T-helper 1 cell (primary cell): ENCODE measurements at places on chromosomes 12 and 14.
A peak's percentile ranks its signal among the peaks of the same experiment; 100 is the strongest.

- DNase-seq: no peak
Observed at GRCh38 chr12:53498235-53498630, 1.0 kb downstream of the MAP3K12 start.

GRCh38 chr14:65229748-65230728, 127.7 kb upstream of the MAX start:
- peak; percentile 18 for DNase-seq

DNA sequence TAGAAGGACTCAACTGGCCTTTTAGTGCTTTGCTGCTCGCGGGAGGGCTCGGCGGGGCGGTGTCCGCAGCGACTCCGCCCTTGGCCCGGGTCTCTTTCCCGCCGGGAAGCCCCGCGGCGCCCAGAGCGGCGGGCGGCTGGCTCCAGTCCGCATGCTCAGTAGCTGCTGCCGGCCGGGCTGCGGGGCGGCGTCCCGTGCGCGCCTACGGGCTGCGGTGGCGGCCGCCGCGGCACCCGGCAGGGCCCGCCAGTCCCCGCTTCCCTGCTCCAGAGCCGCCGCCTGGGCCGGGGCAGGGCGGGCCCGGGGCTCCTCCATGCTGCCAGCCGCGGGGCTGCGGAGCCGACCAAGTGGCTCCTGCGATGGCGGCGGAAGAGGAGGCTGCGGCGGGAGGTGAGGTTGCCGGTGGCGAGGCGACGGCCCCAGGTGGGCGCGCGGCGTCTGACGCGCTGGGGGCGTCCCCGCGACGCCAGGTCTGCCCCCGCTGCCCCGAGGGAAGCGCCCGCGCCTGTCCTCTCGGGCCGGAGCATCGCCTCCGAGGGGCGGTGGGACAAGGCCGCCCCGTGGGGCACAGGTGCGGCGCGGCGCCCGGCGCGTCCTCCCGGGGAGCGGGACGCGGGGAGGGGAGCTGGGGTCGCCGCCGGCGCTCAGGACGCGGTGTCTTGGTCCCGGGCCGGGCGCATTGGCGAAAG, at the start of gene BMAL2:
BMAL2 (plus strand) TSS at position 123 of the 689 bp plus-strand sequence; CDS start at position 360, 237 bp downstream.
- peak; percentile 13 for DNase-seq

GRCh38 chr14:101408077-101408831, 153.0 kb upstream of the DIO3 start:
- DNase-seq: no peak

- DNase-seq: no peak
Observed at GRCh38 chr12:55942577-55943136, 11.7 kb downstream of the DGKA start.

GRCh38 chr12:17342381-17342961, 736.5 kb upstream of the LMO3 start:
- DNase-seq: no peak

- DNase-seq: no peak
Observed at GRCh38 chr12:59833408-59833807, 237.6 kb downstream of the SLC16A7 start.

DNA sequence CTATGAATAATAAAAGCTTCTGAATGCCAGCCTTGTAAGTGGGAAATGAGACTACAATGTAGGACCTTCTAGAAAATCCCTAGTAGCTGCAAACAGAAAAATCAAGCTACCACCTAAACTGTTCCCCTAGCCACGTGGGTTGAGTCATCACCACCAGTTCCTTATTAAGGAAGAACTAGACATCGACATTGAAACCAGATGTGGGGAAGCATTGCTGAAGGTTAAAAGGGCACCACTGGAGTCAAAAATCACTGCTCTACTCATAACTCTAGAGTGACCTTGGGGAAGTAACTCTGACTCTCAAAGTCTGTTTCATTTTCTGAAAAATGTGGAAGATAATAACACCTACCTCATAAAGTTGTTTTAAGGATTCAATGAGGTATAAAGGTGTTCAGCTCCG, 9.4 kb upstream of the CNIH1 start:
- DNase-seq: no peak

DNA sequence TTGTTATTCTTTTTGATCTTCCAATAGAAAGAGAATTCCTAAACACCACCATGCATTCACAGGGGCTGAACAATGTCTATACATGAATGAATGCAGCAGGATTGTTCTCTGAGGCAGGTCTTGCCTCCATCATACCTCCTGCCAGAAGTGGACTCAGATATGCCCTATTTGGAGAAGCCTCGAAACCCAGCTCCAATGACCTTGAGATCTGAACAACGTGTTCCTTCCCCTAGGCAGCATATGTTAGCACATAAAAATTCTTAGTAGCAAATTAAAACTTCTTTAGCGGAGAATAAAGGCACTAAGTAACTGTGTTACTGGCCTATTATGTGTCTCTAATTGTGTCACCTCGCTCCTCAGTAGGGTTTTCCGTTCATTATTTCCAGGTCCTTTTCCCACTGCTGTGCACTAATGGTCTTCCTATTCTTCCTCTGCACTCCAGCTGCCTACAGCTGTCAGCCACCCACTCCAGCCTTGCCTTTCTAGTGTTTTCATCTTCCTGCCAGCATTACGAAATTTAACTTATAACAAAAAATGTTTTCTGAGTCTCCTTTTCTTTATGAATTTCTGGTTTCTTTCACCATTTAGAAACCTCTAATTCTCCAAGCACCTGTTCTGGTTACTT, 62.6 kb upstream of the IGF1 start:
- no peak for DNase-seq

DNA sequence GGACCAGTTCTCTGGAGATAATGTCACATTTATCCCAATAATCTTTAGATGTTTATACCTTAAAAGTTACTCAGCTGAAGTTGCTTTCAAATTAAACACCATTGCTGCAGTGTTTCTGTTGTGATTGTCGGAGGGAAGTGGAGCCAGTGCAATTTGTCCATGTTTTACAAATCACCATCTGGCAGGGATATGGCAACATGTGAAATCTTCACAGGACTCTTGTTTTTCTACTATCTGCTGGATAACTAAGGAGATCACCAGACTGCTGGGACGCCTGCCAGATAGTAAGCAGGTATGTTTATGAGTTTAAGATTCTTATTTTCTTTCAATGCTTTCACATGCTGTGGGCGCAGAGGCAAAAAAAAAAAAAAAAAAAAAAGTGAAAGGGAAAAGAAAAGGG, 100.3 kb upstream of the SOX5 start:
- no peak for DNase-seq
